ENCODE measurements at places on chromosomes 7 and 10. TPM values are rescaled to one million over a fixed set of nuclear protein-coding genes. Genes with fewer than 3 reads are reported as not detected.

THNSL1 gene
- 4.8 TPM for total RNA-seq

GRCh38 chr7:101936611-101937231 lies 119.3 kb downstream of the CUX1 start:
- DNase-seq, result no peak

DNA sequence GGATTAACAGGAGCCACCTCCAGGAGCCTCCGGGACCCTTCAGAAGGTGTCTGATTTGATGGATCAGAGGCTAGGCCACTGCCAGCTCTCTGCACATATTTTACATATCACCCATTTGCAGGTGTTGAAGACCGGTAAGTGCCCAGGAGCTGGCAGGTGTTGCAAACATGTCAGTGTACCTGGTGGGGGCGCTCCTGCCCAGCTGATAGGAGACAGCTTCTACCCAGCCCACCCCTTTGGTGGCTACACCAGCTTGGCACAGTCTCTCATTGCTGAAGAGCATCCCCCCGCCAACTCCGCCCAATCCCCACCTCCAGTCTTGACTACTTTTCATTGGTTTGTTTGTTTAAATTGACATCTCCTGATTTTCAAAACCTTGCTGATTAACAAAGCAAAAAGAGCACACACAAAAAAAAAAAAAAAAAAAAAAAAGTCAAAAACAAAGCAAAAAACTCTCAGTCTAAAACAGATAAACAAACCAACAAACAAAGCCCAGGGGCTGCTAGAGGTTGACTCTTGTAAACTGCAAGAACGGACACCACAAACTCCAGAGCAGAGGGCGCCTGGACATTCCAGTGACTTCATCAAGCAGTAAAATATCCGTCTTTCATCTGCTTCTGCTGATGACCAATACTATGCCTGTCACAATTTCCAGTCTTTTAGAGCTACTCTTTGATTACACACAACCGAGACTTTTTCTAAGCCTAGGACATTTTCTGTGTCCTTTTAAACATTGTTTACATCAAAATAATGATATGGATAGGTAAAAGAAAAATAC lies 275.3 kb downstream of the NRG3 start:
- DNase-seq, result no peak

DNA sequence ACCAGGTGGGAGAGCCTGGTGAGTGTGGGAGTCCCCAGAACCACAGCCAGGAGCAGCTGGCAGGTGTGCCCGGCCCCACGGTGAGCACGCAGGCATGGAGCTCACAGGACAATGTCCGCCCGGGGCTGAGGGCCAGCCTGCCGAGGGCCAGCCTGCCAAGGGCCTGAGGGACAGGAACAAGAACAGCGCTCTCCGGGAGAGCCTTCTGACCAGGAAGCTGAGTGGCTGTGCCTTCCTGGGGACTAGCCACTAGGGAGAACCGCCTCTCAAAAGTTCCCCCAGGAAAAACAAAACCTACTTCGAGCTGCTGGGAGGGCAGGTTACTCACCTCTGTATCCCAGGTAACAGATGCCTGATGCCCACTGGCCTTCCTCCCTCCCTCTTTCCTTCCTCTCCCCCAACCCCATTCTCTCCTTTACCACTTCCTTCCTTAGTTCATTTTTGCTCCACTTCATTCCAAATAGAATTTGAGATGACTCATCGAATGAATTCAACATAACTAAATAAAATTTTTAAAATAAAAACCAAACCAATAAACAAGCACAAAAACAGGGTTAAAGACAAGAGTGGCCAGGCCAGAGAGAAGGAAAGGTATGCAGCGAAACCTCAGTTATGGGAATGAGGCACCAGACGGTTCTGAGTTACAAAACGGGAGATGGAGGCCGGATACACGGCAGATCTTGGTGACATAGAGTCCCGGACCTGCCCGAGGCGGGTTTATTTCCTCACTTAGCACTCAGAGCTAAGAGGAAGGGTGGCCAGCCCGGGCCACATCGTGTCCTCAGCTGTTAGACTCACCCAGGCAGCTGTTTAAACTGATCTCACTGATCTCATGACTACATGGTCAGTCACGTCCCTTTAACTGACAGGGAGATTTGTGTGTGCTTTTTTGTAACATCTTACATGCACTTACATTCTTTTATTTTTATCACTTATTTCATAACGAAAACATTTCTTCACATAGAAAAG lies 128.5 kb downstream of the TNS3 start:
- peak; percentile 100 for DNase-seq

GRCh38 chr10:4196183-4196582 lies 411.2 kb upstream of the KLF6 start:
- no peak for DNase-seq

GRCh38 chr10:86364491-86365345 lies 1.9 kb downstream of the GRID1 start:
- no peak for DNase-seq

- no peak for DNase-seq
Observed at GRCh38 chr7:24717694-24718320, 39.5 kb downstream of the GSDME start.

GRCh38 chr10:69438536-69439349 lies 12.5 kb upstream of the TSPAN15 start:
- DNase-seq, result peak; percentile 80

DNA sequence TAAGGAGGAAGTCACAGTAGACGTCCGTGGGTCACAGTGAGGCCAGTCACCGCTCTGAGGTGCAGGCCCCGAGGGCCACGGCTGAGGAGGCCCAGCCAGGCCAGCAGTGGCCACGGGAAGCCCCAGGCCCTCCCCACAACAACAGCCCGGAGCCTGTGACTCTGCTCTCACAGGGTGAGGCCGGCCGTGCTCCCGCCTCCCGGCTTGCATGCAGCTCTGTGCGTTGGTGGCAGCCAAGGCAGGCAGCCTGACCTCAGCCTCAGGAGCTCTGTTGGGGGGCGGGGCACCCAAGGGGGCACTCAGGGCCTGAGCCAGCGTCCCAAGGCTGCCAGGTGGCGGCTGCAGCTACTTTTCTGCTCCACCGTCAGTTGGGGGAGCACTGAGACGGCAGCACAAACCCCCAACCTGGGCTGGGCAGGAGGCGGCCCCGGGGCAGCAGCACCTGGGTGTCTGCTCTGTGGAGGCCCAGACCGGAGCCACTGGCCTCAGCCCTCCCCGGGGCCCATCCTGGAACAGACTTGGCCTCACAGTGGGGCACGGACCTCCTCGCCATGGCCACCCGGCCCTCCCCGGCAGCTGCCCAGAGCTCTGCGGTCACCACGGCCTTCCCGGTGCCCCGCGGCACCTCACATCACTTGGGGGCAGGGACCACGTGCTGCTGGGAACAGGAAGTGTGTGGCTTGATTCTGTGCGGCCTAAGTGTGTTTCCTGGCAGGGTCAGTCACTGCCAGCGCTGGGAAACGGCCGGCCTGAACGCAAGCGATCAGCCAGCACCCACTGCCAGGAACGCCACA lies 13.3 kb downstream of the CYP2W1 start:
- no peak for DNase-seq

All from RPMI7951 (cell line).